Activated naive CD8-positive, alpha-beta T cell treated with anti-CD3 and anti-CD28 coated beads, Interleukin-2, amount 50 U/mL, for 24 hours (primary cell): ENCODE measurements at places on chromosomes 1 and 21.

GRCh38 chr1:225845571-225846259, 35.8 kb downstream of the EPHX1 start:
- DNase-seq = peak; percentile 38

GRCh38 chr1:244236101-244236500, 185.0 kb downstream of the ZBTB18 start:
- no peak for DNase-seq

- no peak for DNase-seq
Observed at GRCh38 chr1:1827089-1827848, 49.0 kb upstream of the NADK start.

DNA sequence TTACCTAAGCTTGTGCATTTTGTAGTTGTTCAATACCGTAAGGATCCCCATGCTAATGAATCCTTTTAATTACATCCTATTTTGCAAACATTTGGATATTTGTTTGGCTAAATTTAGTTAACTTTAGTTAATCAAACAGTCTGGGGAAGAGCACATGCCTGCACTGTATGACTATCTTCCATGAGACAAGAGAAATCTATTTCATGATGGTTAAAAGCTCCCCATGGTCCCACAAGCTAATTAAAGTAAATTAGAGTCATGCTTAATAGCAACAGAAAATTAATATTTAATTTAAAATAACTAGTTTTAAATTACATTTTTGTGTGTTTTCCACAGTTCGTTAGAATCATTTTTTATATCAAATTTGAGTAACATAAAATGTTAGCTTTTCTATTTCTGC, 95.4 kb upstream of the S1PR1 start:
- no peak for DNase-seq

- DNase-seq = no peak
Observed at GRCh38 chr1:44646261-44647110, 27.8 kb downstream of the TMEM53 start.

- no peak for DNase-seq
Observed at GRCh38 chr1:16924216-16924918, 2.6 kb downstream of the CROCC start.

DNA sequence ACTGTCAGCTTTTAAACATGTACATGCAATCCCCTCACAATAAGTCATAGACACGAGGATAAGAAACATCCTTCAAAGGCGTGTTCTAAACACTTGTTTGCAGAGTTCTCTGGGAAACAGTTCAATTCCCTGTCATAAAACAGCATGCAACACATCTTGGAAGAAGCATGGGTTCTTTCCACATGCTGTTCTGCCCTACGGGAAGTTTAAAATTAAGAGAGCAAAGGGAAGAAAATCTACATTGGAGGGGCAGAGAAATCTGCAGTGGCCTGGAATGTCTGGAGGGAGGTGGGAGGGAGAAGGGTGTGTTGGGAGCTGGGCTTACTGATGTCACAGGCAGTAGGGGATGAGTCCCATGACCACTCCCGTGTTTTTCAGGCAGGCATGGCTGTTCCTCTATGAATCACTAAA, 98.3 kb upstream of the SLC2A1 start:
- no peak for DNase-seq

- DNase-seq = no peak
Observed at GRCh38 chr1:16075337-16076030, 2.0 kb upstream of the FAM131C start.

GRCh38 chr21:33975548-33976081, 60.0 kb upstream of the ATP5PO start:
- DNase-seq = peak; percentile 69

DNA sequence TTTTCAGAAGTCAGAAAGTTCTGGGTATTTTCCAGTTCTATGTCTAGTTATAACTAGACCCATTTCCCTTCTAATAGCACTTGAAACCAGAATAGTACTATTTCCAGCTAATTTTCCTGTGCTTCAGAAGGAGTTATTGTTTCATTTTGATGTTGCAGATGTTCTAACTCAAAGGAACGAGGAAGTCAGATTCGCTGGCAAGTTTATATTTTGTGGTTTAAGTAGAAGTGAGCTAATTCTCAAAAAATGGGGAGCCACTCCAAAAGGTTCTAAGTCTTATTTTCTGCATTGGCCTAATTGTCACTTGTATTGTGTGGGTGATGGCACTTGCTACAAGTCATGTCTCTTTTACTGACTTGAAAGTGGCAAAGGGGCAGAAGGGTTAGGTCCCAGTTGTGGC, 18.1 kb downstream of the CCDC185 start:
- DNase-seq = no peak

- DNase-seq = no peak
Observed at GRCh38 chr1:197062692-197063091, 4.4 kb downstream of the F13B start.

DNA sequence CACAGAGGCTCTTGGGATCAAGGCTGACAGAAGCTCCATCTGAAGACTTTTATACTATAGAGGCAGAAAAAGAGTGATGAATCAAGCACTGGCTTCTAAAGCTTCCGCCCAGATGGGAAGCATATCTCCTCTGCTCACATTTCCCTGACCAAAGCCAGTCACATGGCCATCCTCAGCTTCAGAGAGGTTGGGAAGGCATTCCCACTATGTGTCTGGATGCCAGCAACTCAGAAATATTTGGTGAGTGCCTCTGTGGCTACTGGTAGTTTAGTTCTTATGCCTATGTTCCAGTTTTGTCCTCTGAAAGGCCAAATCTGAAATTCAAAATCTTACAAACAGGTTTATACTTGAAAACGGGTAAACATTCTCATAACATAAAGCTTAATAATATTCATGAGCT, 9.9 kb upstream of the DISC1 start:
- DNase-seq = no peak

GRCh38 chr1:182714546-182714945, 30.2 kb upstream of the RGS8 start:
- DNase-seq = no peak

DNA sequence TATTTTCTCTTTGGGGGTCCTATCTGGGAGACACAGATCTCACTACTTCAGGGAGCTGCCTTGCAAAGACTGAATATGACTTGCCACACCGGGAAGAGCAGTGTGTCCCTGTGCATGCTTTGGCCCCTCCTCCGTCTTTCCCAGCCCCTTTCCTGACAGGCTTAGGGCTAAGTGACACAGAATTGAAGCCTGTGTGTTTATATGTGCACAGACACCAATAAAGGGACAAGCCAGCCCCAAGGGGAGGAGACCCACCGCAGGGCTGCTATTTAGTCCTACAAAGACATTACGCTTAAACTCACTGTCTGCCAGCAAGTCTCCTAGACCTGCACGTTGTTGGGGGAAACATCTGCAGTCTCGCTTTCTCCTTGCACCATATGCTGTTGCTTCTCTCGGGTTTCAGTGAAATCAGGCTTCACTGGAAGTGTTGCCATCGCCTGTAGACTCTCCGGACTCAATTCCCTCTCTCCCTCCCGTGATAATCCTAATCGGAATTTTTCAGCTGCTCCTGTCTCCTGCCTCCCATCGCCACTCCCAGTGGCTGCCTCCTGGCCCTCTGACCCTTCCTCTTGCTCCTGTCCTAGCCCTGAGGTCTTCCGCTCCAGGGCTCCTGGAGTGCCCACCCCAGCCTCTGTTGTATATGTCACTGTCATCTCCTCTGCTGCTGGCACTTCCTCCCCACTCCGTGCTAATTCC, 58.5 kb upstream of the LRRC53 start:
- no peak for DNase-seq

DNA sequence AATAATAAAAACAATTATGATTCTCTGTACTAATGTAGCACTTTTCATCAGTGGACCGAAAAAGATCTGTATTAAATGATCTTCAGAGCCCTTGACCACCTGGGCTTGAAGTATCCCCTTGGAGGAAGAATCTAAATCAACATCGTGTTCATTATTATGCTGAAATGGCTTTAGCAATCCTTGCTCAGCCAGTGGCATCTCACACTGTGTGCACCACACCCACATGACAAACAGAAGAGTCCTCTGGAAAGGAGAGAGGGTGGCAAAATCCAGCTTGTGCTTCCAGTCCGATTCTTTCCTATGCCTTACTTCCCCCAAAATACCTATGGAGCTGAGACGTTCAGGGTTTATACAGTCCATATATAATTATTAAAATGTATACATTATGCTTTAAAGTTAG, 318.5 kb upstream of the RUNX1 start:
- no peak for DNase-seq

- DNase-seq = no peak
Observed at GRCh38 chr1:89587729-89588161, 45.2 kb upstream of the LRRC8C start.

DNA sequence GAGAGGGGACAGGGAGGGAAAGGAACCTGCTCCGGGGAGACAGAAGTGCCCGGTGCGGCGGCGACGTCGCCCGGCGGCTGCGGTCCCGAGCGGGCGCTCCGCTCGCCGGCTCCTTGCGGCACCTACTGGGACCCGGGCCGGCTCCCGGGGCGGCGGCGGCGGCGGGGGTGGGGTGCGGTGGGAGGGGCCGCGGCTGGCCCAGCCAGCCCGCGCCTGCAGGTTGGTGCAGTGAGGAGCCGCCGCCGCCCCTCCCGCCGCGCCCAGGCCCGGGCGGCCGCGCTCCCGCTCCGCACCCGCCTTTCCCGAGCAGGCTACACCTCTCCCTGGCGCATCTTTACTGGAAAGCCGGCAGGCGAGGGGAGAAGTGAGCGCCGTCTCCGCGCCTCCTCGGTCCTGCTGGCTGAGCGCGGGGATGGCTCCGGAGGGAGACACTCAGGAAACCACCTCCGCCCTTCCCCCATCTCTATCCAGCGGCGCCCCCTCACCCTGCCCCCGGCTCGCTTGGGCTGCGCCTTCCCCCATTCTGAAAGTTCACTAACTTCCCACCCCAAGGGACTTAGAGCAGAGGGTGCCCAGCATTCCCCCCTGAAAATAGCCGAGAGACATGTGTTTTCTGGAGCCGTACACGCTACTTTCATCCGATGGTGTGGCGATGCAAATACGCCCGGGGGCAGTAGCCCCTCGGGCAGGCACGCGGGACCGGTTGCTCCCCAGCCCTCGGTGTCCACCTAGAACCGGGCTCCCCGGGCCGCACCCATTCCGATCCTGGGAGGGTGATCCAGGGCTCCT, at the start of gene PLD5:
TSS of gene PLD5 (minus strand) at position 127 of the 789 bp plus-strand sequence.
- DNase-seq = no peak

GRCh38 chr1:76835203-76835602, 32.1 kb upstream of the ST6GALNAC5 start:
- no peak for DNase-seq

GRCh38 chr1:16091296-16091695, 17.8 kb upstream of the FAM131C start:
- no peak for DNase-seq

DNA sequence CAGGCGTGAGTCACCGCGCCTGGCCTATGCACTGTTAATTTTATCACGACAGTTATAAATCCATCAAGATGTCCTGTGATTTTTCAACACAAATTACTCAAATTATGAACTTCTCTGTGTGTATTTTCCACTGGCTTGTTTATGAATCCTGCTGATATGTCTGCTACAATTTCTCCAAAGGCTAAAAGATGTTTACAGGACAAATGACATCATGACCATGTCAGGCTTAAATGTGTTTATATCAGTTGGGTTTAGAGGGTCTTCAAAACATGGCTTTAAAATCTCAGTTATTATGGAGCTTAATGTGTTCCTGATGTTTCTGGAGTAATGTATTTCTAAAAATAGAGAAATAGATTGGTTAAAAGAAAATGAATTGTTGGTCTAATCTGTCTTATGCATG, 44.0 kb upstream of the ERG start:
- no peak for DNase-seq

DNA sequence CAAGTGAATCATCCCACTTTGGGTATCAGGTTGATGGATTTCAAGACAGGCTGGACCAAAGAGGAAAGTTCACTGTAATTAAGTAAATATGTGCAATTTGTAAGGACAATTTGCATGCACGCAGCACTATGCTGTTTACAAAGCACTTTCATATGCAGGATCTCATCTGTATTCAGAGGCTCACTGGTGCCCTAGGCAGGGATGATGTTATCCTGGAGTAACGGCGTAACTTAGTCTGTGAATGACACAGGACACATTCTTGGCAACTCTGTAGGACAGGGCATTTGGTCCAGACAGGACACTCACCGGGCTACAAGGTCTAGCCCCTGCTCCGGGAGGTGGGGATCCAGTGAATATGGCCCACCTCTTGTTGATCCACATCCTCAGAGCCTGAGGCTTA, 365.4 kb upstream of the DUSP10 start:
- no peak for DNase-seq

DNA sequence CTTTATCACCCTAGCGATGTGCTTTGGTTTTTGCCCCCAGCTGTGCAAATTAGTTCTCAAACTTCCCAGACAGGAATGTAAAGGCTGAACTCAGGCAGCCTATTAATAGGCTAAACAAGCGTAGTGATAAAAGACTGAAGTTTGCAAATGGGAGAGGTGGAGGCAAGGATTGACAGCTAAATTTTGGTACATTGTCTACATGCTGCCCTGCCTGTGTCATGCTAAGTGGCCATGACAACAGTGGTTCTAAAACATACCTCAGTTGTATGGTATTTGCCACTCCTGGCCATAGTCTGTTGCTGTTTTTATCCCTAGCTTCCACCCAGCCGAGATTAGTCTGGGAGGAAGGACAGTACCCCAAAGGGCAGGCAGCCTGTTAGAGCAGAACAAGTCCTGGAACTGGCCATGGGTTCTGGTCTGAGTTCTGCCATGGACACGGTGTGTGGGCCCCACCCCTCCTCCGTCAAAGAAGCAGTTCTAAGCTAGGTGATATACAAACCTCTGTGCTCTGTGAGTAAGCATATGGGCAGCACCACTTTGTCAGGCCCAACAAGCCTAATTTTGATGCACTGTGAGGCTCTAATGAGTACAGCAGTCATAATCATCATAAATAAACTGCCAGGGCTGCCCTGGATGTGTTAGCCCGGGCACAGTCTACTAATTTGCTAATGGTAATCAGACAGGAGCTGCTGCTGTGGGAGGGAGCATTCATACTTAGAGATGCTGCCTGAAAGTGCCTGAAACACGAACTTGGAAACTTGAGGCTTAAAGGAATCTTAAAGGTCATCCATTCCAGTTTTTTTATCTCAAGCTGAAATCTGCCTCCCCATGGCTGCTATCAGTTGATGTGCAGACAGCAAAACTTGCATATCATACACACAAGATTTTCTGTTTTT, 177.1 kb downstream of the HHAT start:
- DNase-seq = no peak

- no peak for DNase-seq
Observed at GRCh38 chr1:158989424-158989823, 20.3 kb upstream of the IFI16 start.
